ENCODE measurements at places on chromosomes 6 and 20. TPM values are rescaled to one million over a fixed set of nuclear protein-coding genes. Genes with fewer than 3 reads are reported as not detected.

The TMEM217 gene
- total RNA-seq: 8.0 TPM

The SOX18 gene
- total RNA-seq: 1.8 TPM

The GRM1 gene
- total RNA-seq: not detected

The ATP9A gene
- 2.8 TPM for total RNA-seq

The TNFRSF21 gene
- 0.29 TPM for total RNA-seq

Measured in T-helper 1 cell treated with Interleukin-12 subunit alpha and Interleukin-12 subunit beta and Interleukin-4 antibody, amounts not matched to agents 30 ng/mL and 1 ng/mL, for 36 hours (primary cell).